Right renal cortex interstitium (tissue), 3 donors: ENCODE measurements at places on chromosomes 16 and 17.

DNA sequence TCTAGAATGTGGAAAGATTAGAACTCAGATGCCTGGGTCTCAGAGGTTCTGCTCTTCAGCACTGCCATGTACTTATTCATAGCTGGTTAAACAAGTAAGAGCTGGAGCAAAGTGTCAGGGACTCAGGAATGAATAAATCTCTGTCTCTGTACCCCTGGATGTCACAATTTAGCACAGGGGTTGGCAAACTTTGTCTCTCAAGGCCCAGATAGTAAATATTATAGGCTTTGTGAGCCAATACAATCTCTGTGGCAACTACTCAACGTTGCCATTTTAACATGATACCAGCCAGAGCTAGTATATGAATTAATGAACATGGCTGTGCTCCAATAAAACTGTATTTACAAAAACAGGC lies 220.3 kb upstream of the MON1B start:
- no peak for DNase-seq

- DNase-seq = no peak
Observed at GRCh38 chr16:8768692-8769091, 28.7 kb downstream of the TMEM186 start.

- DNase-seq = no peak
Observed at GRCh38 chr17:63365366-63366240, 80.5 kb downstream of the CYB561 start.

- DNase-seq = no peak
Observed at GRCh38 chr16:53576210-53576609, 73.2 kb upstream of the AKTIP start.

DNA sequence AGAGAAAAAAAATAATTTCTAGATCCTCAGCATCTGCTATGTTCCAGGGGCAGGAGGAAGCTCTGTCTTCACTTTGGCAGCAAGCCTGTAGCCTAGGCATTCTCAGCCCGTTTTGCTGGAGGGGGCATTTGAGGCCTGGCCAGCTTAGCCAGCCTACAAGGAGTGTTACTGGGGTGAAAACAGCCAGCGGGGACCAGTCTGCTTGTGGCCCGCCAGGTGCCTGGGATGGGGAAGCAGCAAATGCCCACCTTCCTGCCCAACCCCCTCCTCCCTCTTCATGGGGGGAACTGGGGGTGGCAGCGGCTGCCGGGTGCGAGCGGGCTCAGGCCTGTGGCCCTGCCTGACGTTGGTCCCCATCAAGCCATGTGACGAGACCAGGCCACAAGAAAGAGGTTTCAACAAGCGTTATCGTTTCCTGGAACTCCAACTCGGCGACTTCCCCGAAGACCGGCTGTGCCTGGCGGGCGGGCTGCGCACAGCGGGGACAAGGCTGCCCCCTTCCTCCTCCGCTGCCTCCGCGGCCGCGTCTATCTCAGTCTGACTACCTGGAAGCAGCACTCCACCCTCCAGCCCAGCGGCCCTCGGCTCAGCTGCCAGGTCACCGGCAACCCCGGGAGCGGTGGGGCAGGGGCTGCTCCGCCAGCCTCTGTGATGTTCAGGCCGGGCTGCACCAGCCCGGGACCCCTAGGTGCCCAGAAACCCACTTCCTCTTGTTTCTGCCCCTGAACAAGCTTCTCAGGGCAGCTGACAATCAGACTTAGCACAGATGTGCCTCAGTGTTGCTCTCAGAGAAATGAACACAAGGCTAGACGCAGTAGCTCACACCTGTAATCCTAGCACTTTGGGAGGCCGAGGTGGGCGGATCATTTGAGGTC lies 22.9 kb downstream of the SOCS1 start:
- no peak for DNase-seq
